Stimulated activated CD4-positive, alpha-beta T cell treated with anti-CD3 and anti-CD28 coated beads, Interleukin-1b, Interleukin-23, amount 100 ng/mL, for 1 hour (primary cell): ENCODE measurements at places on chromosomes 16 and 17.
A peak's percentile ranks its signal among the peaks of the same experiment; 100 is the strongest.

- no peak for DNase-seq
These were observed 7.9 kb downstream of the FUS start for GRCh38 chr16:31187808-31188189.

- DNase-seq, result no peak
These were observed 93.3 kb downstream of the BRIP1 start for GRCh38 chr17:61770043-61770442.

DNA sequence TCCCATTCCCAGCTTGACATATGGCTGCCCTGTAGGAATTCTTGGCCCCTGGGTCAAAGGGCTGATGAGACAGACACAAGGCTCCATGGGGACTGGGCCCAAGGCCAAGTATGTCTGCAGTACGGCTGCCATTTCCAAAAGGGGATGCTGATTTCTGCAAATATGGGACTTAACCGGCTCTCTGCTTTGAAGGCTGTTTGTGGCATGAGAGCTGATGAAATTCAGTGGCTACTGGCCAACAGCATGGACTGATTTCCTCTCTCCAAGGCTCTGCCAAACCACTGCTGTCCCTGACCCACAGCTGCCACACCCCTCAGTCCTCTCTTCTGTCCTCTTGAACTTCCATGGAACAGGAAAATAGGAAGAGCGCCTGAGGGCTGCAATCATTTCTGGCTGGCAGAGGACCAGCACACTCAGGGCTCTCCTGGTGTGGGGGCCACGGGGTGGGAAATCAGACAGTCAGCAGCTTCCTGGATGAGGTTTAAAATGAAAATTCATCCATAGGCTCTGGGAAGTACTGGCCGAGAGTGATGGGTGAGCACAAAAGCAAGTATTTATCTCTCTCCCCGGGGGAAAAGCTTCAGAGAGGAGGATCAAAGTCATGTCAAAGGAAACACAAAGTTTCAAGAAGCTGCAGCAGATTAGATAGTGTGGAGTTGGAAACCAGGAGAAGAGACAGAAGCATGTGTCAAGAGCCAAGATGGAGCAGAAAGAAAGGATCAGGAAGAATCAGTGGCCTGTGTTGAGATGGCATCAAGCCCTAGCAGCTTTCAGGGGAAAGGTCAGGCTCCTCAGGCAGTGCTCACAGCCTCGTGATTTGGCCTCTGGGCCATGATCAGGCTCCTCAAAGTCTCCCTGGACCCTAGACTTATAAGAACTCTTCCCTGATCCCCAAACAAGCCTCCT, 64.1 kb upstream of the SREBF1 start:
- no peak for DNase-seq

DNA sequence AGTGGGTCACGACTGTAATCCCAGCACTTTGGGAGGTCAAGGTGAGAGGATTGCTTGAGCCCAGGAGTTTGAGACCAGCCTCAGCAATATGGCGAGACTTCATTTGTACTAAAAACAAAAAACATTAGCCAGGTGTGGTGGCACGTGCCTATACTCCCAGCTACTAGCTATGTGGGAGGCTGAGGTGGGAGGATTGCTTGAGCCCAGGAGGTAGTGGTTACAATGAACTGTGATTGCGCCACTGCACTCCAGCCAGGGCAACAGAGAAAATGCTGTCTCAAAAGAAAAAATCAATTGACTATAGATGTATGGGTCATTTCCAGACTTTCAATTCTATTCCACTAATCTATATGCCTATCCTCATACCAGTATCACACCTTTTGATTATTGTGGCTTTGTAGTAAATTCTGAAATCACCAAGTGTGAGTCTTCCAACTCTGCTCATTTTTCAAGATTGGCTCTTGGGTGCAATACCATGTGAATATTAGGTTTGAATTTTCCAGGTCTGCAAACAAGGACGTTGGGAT, 27.2 kb upstream of the CEP20 start:
- DNase-seq, result no peak

GRCh38 chr17:50687200-50688066, 20.3 kb downstream of the ANKRD40 start:
- no peak for DNase-seq

- DNase-seq, result no peak
These were observed 21.9 kb downstream of the ADORA2B start for GRCh38 chr17:15966879-15967248.

DNA sequence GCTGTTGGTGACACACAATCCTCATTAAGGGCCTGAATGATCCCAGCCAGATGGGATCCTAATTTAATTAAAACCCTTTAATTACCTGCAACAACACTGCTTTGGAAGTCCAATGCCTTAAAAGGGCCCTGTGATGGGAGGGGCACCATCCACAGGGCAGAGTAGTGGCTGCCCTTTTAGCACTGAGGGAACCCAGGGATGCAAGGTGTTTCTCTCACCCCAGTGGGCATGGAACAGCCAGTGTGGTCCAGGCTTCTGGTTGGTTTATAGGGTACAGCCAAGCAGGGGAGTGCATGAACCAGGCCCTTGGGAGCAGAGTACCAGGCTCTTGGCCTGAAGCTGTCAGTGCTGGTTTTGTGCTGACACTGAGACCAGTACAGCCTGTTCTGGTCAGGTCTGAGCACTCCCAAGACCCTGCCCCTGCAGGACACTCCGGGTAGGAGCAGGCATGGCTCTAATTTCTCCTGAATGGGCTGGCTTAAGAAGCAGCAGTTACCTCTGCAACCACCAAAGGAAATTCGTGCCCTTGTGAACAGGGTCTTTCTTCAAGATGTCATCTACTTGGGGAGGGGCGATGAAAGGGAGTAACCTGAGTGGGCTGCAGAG, 9.9 kb downstream of the NXPH3 start:
- DNase-seq, result no peak

DNA sequence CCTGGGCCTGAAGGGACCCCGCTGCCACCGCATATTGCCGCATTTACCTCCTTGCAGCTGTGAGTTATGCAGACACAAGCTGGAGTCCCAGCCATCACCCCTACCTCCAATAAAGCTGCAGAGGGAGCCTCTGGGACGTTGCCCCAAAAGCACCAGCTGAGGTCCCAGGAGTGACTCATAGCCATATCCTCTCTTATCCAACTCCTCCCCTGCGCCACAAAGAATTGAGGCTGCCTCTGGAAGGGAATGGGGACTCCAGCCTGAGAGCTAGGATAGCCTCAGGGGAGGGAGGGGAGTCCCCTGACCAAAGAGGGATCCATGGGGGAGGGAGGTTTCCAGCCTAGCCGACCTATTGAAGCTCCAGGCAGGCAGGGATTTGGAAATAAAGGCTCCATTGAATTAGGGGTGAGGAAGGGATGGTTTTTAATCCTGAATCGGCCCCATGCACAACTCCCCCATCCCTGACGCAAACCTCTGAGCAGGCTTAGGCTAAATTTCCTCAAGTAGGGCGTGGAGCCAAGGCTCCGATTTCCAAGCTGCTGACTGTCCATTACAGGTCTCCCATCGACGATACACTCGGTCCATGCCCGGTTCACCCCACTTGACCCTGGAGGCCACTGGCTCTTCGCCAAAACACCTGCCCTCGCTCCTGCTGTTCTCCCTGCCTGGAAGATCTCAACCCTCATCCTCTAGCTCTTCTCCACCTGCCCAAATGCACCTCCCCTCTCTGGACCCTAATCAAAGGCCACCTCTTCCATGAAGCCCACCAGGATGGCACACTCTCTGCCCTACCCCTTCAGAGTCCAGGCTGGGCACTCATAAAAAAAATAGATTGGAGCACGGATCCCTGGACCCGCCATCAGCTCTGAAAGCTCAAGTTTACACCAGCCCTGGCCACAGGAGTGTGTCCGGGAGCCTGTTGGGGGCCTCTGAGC, 27.5 kb downstream of the PIMREG start:
- DNase-seq, result no peak

- DNase-seq, result no peak
These were observed 16.8 kb upstream of the MAPK3 start for GRCh38 chr16:30139583-30140481.

- no peak for DNase-seq
These were observed 2.5 kb downstream of the SGCA start for GRCh38 chr17:50168319-50168718.

DNA sequence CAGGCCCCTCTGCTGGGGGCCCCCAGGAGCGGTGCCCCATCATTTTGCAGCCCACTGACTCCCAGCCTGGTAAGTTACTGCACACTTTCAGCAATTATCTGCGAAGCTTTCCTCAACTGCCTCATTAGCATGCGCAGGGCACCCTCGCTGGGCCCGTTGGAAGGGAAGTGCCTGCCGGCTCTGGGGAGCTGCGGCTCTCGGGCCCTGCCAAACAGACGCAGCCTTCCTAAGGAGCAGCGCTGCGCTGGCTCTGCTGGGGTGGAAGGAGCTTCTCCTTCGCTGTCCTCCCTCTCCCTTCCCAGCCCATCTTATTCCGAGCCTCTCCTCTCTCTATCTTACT, 71.0 kb downstream of the RBBP6 start:
- DNase-seq, result no peak

DNA sequence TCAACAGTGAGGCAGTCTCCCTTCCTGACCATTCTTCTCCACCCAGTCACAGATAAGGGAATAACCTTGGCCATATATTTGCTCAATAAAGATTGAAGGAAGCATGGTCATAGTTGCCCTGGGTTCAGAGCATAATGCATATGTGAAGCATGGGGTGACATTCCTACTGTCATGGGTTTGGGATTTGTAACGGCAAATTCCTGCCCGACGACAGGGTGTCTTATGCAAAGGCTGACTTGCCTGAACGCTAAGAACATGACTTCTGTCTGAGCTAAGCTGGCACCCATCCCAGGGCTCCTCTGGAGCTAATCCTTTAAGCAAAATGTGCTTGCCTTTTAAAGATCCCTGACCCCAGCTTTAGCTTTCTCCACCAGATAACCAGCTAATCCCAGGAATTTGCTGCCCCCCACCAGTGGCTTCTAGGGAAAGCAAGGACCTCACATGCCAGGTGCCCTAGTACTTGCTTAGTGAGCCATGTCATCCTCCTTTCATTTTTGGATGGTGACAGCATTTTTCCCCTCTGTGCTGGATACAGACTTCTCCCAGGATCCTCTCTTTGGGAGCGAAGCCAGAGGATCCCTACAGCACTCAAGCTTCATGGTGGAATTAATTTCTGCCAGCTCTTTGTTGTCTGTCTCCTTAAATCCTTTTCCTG, 11.7 kb downstream of the SLC7A6OS start:
- DNase-seq, result no peak

GRCh38 chr17:45371414-45372324, 54.8 kb upstream of the MAP3K14 start:
- no peak for DNase-seq

- peak; percentile 36 for DNase-seq
These were observed at the start of gene NATD1 for GRCh38 chr17:21252796-21253645. Gene NATD1, minus strand, starts transcription at chr17:21253410. Its CDS starts 146 bp downstream, at chr17:21253264.

DNA sequence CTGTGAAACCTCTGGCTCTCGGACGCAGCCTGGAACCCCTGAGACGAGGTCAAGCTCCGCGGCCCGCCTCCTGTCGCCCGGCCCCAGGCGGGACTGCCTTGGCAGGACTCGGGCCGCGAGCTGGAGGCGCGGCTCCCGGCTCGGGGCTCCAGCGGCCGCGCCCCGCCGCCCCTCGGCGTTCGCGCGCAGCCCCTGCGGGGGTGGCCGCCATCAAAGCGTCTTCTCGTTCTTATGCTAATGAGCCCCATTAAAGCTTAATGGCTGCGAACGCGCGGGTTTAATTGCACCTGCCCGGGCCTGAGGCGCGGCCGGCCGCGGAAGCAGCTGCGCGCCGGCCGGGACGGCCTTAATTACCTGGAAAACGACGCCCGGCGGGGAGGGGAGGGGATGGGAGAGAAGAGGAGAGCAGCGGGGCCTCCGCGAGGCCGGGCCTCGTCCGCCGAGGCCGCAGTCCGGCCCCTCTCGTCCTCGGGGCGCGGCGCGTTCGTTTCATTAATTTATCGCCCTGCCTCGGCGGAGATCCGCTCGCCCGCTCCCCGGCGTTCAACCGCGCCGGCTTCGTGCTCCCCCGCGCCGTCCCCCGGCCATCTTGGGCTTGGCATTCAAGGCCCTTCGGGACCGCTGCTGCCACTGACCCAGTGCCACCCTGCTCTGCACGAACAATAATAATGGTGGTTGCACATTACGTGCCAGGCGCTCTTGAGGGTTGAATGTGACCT, 19.2 kb downstream of the RAI1 start:
- DNase-seq, result no peak

DNA sequence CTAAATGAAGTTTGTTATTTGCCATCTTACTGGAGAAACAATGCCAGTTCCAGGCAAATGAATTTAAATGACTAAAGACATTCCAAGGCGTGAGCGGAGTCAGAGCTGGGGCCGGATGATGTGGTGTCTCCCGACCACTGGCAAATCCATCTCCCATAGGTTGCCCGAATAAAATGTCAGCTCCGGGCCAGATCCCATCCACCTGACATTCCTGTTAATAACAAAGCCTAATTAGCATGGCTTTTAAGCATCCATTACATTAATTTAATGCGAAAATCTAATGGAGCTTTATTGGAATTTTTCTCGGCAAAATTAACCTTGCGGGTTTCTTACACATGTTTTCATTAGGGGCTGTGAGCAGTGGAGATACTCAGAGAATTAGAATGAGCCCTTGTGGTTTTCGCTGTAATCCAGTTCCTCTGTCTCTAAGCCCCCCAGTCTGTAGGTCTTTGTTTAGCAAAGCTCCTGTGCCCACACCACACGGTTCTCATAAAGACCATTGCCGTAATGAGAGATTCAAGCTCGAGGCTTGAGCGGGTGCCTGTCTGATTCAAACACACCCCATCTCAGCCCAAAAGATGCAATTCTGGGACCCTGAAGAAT, 123.3 kb downstream of the CCT6B start:
- DNase-seq, result no peak

DNA sequence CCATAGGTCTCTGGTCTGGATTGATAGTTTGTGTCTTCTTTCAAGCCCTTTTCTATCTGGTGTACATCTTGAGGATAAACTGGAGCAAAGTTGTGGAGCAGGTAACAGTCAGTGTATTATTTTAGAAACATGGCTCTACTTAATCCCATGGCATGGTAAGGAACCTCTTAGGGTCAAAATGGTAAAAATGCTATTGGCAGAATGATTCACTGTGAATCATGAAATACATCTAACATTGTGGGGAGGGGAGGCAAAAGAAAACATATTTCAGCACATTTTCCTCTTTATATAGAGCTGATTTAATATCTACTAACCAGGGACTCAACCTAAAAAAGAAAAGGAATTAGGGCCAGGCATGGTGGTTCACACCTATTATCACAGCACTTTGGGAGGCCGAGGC, 17.9 kb upstream of the ALDH3A2 start:
- DNase-seq, result no peak

DNA sequence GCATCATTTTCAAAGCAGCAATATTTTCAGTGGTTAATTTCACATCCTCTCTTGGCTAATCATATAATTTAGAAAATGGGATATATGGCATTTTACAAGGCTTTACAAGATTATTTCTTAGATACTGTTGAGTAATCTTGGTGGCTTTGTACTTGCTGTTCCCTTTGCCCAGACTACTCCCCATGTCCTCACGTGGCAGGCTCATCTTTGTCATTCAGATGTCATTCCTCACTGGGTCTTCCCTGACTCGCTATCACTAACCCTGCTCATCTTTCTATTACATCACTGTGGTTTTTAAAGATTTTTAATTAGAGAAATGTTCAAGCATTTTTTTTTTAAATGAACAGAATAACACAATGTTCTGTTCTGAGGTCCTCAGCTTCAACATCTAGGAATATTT, 240.0 kb upstream of the IRX5 start:
- DNase-seq, result no peak

GRCh38 chr16:1150511-1150982, 2.4 kb upstream of the CACNA1H start:
- DNase-seq, result no peak
